Kidney glomerular epithelial cell (primary cell): ENCODE measurements at places on chromosomes 7 and 10.

DNA sequence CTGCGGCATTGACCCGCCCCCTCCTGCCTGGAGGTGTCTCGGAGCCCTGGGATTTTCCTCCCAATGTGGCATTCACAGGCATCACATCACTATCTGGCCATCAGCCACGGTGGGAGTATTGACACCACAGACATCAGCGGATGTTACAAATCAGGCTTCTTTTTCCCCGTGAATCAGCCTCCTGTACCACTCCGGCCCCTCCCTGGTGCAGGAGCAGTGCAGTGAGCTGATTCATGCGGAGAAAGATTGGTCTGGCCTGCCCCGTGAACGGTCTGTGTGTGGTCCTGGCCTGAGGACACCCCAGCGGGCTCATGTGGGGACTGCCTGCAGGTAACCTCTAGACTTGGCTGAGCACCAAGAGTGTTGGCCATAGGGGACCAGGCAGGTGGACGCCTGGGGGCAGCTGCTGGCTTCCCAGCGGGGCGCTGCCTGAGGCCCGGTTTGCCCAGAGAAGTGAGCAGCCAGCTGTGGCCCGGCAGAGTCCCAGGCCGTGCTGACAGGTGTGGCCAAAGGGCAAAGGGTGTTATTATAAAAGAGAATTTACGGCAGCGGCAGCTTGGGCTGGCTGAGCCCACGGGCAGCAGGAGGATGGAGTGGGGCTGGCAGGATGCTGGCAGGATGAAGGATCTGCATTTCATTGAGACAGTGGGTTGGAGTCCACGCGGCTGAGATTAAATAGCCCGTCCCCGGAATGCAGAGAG is 32.1 kb upstream of the GNA12 start:
- peak; percentile 82 for DNase-seq

GRCh38 chr10:76055963-76056362 is 624.5 kb downstream of the LRMDA start:
- no peak for DNase-seq

GRCh38 chr7:102122026-102122425 is 164.6 kb upstream of the SH2B2 start:
- peak; percentile 28 for DNase-seq

- no peak for DNase-seq
Measured at GRCh38 chr10:133249094-133249780, 11.6 kb downstream of the VENTX start.

GRCh38 chr7:6290319-6290741 is 17.9 kb upstream of the CYTH3 start:
- no peak for DNase-seq

- DNase-seq = no peak
Measured at GRCh38 chr7:133572087-133572486, 319.2 kb downstream of the EXOC4 start.

GRCh38 chr7:21580073-21580521 is 37.3 kb downstream of the DNAH11 start:
- DNase-seq = no peak

- no peak for DNase-seq
Measured at GRCh38 chr10:124315591-124316270, 103.0 kb downstream of the OAT start.

GRCh38 chr10:14253079-14253478 is 77.6 kb downstream of the FRMD4A start:
- DNase-seq = peak; percentile 38
